ENCODE measurements at places on chromosomes 3 and 15.

DNA sequence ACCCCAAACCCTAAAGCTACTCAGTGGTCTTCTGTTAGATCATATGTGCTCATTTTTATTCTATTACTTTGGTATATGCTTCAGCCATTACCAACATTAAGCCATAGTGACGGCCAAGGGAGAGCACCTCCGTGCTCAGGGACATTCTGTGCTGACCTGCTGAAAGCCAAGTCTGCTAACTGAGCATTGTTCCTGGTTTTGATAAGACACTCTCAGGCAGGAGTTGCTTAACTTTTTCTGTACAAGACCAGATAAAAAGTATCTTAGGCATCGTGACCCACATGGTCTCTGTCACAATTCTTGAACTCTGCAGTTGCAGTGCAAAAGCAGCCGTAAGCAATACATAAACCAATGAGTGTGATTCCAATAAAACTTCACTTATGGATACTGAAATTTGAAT lies 100.6 kb downstream of the KLHL25 start:
- no peak for DNase-seq

DNA sequence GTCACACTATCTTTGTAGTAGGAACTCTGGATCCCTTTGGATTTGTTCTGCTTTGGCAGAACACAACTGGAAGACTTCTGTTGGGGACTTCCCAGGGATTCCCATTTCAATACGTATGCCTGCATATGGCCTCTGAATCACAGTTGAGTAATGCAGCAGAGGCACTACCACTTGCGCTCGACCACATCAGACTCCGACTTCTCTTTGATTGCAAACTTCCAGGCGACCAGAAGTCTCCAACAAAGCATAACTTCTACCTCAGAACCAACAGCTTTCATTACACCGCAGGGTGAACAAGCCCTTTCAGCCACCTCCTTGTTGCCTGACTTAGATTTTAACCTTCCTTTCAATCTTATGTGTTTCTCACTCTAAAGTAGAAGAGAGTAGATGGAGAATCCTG lies 924.4 kb downstream of the IGSF11 start:
- no peak for DNase-seq

DNA sequence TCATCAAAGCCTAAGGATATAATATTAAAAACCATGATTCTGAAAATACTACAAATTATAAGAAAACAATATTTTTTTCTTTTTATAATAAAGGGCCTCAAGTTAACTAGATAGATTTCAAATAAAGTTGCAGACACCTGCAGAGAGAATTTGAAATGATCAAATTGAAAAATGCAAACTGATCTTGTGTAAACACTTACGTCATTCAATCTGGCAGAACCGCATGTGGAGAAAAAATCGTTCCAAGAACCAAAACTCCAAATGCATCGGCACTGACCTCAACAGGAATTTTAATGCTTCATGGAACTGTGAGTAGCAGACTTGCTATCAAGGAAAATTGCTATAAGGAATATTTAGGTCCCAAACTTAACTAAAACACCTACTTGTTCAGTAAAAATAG lies 17.2 kb downstream of the CPA3 start:
- no peak for DNase-seq

DNA sequence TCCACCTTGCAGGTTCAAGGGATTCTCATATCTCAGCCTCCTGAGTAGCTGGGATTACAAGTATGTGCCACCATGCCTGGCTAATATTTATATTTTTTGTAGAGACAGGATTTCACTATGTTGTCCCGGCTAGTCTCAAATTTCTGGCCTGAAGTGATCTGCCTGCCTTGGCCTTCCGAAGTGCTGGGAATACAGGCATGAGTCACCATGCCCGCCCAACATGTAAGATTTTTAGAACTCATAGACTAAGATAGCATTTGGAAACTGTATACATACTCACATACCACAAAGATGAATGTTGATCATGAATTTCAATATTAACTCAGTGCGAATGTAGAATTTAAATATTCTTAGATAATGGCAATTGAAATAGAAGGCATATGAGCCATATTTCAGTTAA lies 718.9 kb downstream of the NLGN1 start:
- no peak for DNase-seq

DNA sequence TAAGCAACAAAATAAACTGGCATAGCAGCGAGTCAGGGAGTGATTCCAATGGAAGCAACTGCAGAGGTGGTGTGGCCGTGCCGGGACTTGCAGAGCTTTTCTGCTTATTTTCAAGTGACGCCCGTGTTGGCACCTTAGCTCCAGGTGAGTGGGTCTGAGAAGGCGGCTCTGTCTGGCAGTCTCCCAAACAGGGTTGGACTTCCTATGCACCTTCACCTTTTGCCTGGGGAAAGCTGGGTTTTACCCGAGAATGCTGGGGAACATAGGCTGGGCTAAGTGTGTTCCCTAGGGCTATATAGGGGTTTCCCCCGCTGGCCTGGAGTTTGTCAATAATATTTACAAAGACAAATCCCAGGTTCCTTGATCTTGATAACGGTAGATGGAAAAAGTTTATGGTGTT lies 179.9 kb upstream of the TBL1XR1 start:
- DNase-seq: no peak

GRCh38 chr15:33737687-33738601 lies 230.4 kb upstream of the CHRM5 start:
- DNase-seq: no peak

DNA sequence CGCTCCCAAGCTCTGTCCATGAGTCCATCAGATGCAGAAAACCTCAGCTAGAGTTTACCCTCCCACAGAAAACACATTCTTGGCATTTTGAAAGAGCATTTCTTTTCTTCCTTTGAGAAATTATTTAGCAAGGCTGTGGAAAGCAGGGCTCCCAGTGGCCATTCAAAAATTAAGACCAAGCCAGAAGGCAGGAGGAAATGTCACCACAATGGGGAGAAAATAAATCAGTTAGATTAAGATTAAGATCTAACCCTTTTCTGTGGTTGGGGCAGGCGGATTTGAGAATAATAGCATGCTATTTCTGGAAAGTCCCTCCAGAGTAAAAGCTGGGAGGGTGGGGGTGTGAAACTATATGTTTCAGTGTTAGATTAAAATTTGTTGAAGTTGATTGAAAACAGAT lies 20.2 kb downstream of the LRIG1 start:
- DNase-seq: no peak

- no peak for DNase-seq
Measured at GRCh38 chr3:105593315-105593714, 226.6 kb downstream of the ALCAM start.

- no peak for DNase-seq
Measured at GRCh38 chr3:36444909-36445308, 64.6 kb downstream of the STAC start.

- DNase-seq: no peak
Measured at GRCh38 chr3:114089675-114090074, 33.1 kb downstream of the QTRT2 start.

DNA sequence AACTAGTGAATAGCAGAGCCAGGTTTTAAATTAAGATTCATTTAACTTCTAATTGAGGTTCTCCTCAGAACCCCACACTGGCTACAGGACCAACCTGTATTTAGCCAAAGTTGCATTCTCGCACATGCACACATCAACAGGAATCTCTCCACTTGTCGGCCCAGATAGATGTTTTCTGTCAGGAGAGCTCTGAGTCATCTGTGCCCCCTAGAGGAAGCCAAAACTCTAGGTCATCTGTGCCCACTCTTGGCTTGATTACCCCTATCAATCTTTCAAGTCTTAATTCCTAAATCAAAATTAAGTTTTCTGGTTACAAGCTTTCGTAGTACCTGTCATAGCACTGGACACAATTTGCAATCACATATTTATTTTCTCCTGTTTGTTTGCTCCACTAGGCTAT lies 104.9 kb upstream of the EOMES start:
- DNase-seq: no peak

GRCh38 chr3:78887029-78887428 lies 880.8 kb downstream of the ROBO1 start:
- DNase-seq: no peak

DNA sequence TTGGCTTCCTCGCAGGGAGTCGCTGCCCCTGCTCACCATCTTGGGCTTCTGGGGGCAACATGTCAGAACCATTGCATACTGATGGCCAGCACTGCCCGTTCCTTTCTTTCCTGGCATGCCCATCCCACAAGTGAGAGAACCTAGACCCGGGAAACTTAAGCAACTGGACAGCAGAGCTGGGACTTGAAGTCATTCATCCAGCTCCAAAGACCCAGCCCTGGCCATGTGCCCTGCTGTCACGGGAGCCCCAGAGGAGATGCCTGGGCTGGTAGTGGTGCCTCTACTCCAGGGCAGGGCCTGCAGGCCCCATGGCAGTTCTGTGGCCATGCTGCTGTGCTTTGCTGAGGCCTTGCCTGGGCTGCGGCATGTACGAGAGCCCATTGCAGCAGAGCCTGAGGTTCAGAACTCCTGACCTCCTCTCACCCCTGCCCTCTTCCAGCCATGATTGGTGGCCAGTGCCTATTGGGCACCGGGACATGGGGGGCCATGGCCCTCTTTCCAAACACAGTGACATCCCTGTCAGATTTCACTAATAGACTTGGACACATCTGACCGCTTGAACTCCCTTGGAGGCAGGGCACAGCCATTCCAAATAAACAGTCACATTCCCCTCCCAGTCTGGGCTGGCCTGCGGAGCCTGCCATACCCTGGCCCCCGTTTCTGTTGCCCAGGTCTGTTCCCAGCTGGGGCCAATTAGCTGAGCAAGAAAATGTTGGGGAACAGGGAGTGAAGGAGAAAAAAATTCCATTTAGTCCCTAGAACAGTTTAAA lies 115.9 kb downstream of the EEFSEC start:
- DNase-seq: no peak

DNA sequence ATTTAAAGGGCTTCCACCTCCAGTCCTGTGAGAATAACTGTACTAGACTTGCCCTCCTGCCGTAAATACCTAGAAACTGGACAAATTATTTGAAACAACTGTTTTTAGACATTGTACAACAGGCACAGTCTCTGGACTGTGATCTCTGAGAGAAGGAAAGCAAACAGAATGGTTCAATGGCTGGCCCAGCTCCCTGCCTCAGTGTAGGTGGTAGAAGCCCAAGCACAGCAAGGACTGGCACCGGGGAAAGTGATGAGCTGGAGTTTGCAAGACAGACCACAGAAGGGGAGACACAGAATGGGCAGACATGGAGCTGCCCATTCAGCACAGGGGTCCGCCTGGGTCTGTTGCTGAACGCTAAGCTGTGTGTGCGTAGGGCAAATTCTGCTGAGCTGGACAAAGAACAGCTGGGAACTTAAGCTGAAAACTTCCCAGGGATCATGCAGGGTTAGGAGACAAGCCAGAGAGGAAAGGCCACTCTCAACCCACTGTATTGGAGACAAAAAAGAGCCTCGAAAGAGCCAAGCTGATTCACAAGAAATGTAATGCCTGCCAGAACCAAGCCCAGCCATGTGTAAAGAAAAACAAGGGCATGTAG lies 52.6 kb upstream of the SEC61A1 start:
- DNase-seq: no peak

GRCh38 chr3:54193093-54193492 lies 70.7 kb downstream of the CACNA2D3 start:
- DNase-seq: no peak

Measured in CD14-positive monocyte (primary cell).